Right kidney (tissue), 9 donors: ENCODE measurements at places on chromosomes 2 and 18.
A peak's percentile ranks its signal among the peaks of the same experiment; 100 is the strongest.

- no peak for DNase-seq
Observed at GRCh38 chr2:63096491-63096890, 45.9 kb downstream of the OTX1 start.

GRCh38 chr2:227829337-227829736 is 15.7 kb downstream of the CCL20 start:
- no peak for DNase-seq

DNA sequence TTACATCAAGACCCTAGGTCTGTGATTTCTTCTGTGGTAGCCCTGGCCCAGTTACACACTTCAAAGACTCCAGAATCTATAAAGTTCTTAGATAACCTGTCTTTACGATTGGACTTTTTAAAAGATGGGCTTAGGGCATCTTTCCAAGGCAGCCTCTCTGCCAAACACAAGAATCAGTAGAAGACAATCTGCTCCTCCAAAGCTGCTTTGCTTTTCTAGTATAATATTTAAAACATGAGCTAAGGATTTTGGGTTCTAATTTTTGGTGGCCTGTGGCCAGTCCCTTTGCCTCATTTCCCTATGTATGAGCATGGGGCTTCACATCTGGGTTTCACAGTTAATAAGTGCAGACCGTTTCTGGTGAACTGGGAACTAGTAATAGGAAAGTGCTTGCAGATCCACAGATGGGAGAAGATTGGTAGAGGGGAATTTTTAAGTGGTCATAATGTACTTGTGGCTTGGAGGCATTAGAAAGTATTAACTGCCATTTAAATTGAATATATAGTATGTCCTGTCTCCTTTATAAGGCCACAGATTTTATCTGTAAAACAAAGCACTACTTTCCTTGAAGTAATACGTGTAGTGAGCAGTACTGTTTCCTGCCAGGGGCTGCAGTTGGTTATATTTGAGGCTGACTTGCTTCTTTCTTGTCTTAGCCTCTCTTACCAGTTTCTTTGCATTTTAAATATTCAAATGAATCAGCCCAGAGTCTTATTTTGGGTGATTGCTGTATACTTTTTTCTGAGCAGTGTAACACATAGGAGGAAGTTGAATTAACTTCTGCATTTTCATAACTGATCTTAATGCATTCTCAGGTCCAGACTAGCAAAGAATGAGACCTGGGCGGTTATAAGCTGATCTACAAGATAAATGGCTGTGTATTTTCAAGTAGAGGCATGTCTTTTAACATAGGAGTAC is 1.5 kb downstream of the ARPC2 start:
- DNase-seq, result no peak

DNA sequence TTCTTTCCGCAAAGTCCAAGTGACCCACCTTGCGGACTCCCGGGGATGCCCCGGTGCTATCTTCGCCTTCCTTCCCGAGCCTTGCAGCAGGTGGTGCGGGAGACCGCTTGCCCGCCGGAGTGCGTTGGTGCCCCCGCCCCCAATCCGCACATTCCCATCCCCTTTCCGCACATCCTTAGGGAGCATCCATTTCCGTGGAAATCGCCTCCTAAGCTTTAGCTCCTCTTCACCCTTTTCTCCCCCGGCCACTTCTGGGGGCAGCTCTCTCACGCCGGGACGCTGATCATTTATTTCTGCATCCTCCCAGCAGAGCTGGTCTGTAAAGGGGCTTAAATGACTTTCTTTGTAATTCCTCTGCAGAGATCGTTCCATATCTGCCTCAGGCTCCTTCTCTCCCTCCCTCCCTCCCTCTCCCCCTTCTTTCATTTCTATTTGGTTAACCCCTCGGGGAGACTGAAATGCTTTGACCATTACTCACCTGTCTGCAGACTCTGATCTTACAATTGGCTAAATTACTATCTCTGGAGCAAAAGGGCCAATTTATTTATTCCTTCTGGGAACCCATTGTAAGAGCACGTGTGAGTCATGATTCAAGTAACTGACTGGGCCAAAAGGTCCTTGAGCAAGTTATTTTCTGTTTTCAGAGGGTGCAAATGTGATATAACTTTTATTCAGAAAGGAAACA is 1.3 kb upstream of the LYPD1 start:
- DNase-seq, result no peak

- DNase-seq, result no peak
Observed at GRCh38 chr2:46825939-46826568, 89.6 kb downstream of the MCFD2 start.

DNA sequence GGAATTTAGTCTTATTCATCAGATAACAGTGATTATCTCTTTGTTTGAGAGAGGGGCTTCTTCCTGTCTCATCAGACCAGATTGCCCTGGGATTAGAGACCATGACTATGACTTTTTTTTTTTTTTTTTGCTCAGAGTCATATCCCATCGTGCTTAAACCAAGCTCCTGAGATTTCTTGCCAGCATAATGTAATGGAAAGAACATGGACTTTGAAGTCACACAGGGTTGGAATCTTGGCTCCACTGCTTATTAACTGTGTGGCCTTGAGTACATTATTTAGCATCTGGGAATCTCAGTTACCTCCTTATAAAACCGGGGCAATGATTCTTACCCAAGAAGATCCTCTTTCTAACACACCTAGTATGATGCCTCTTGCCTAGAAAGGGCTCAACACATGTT is 268.3 kb downstream of the DYSF start:
- no peak for DNase-seq

DNA sequence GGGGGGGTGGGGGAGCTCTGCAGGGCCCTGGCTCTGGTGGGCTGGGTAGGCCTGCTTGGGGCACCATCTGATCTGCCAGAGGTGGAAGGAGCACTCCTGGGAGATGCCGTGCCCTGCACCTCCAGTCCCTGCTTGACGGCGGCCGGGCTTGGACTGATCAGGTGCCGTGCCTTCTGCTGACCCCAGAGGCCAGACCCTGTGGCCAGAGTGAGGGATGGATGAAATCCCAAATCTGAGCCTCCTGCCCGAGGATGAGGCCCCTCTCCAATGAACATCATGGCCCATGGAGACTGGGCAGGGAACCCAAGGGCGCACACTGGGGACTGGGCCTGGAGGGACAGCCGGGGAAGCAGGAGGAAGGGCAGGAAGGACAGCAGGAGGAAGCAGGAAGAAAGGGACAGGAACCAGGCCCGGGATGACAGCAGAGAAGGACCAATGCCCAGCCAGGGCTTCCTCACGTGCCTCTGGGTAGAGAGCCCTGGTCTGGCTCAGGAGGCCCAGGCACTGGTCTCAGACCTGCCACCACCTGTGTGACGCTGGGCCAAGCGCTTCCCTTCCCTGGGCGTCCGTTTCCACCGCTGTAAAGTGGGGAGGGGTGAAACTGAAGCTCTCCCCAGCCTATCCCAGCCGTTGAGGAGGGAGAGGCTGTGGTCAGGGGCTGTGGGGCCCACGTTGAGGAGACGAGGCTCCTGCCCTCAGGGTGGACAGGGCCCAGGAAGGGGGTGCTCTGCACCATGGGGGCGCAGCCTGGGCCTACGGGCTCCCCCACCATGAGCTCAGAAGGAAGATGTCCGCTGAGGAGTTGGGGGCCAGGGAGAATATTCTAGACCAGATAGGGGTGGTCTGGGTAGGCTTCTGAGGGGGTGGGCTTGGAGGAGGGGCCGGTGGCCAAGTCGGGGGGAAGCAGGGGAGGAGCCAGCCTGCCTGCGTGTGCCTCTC is 1.0 kb upstream of the GPR35 start:
- no peak for DNase-seq

GRCh38 chr18:48859311-48860268 is 91.2 kb downstream of the SMAD7 start:
- DNase-seq, result peak; percentile 85

- no peak for DNase-seq
Observed at GRCh38 chr18:59360381-59360780, 1.3 kb upstream of the LMAN1 start.

GRCh38 chr2:103166456-103167324 is 404.9 kb downstream of the TMEM182 start:
- no peak for DNase-seq

- no peak for DNase-seq
Observed at GRCh38 chr2:61900281-61900680, 5.2 kb upstream of the COMMD1 start.

GRCh38 chr2:221374234-221374633 is 197.9 kb downstream of the EPHA4 start:
- DNase-seq, result no peak

GRCh38 chr2:111984213-111984604 is 70.9 kb upstream of the TMEM87B start:
- no peak for DNase-seq

DNA sequence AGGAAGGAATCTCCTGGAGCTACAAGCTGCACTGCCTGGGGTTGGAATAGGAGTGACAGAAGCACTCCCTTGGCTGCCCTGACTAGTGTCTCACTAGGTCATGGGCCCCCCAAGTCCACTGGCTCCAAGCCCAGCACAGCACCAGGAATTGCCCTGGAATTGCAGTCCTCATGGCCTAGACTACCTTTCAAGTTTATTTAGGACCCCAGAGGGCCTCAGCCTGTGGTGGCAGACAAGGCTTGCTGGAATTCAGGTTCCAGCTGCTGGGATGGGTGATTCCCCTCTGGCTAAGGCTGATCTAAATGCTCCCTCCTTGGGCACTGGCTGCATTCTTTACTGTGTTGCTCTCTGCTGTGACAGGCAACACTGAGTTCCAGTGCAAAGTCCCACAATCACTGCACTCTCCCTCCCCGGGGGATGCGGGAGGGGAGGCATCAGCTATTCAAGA is 14.0 kb downstream of the STRADB start:
- DNase-seq, result no peak

DNA sequence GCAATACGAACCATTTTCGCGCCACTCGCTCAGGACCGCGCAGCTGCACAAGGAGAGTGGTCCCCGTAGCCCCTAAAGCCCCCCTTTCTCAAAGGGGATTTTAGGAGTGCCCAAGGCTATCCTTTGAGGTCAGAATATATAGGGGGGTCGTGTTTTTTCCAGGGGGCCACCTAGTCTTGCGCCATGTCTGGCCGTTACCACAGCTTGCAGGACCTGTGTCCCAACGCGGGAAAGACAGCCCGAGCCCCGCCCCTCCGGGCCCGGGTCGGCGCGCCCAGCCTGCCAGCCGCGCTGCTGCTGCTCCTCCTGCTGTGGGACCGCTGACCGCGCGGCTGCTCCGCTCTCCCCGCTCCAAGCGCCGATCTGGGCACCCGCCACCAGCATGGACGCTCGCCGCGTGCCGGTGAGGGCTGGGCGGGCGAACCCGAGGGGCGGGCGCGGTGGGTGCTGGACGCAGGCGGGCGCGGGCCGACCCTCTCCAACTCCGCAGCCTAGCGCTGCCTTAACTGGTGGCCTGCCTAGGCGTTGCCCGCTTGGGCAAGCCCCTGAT is at the start of gene CDCA7:
TSS of gene CDCA7 (plus strand) at position 291 of the 550 bp plus-strand sequence. CDS start at position 383, 92 bp downstream.
- peak; percentile 94 for DNase-seq

GRCh38 chr18:14097761-14098160 is 34.5 kb downstream of the ZNF519 start:
- DNase-seq, result no peak

DNA sequence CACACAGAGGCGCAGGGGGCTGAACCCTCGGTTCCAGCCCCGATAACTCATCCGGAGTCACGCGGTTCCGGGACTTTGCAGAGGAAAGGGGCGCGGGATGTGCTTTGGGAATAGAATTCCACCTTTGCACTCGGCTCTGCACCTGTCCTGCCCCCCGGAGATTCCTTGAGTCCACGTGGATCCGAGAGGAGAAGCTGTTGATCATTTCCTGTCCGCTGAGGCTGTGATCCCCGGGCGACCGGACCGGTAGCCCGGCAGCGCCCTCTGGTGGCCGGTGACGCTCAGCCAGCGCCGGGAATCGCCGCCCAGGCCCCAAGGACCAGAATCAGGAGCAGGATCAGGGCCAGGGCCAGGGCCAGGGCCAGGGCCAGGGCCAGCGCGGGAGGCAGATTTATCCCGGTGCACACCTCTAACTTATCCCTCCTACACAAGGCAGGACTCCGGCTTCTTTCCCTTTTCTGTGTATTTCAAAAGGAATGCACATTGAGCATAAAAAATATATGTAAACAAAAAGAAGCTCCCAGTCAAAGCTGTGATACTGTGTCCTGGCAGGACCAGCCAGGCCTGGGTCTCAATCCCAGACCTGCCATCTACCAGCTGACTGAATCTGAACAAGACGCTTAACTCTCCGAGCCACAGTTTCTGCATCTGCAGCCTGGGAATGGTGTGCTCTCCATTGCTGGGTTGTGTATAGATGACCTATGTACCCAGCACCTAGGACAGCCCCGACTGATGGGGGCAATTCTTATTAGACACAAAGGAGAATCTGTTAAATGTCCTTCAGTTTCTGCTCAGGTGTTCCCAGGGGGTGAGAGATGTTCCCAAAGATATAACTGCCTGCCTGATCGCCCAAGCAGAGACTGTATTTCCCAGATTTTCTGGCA is 8.5 kb upstream of the SPATA3 start:
- DNase-seq, result peak; percentile 79

GRCh38 chr18:77481541-77481940 is 231.9 kb downstream of the GALR1 start:
- DNase-seq, result no peak

- DNase-seq, result no peak
Observed at GRCh38 chr2:143125717-143126116, 3.5 kb upstream of the ARHGAP15 start.

DNA sequence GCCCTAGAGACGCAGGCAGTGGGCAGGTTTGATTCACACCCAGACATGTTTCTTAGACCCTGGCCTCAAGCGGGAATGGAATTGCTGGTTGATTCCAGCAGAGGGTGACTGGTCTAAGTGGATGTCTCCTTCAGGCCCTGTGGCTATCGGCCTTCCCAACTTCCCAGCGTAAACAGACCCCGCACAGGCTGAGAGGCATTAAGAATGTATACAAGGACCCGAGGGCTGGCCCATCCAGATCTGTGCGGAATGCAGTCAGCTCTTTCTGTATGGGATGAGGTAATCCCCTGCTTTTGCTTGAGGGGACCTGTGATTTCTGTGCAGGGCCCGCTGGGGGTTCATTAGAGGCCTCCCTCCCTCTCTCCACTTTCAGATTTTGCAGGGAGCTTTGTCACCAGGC is 6.5 kb downstream of the ACKR3 start:
- no peak for DNase-seq

DNA sequence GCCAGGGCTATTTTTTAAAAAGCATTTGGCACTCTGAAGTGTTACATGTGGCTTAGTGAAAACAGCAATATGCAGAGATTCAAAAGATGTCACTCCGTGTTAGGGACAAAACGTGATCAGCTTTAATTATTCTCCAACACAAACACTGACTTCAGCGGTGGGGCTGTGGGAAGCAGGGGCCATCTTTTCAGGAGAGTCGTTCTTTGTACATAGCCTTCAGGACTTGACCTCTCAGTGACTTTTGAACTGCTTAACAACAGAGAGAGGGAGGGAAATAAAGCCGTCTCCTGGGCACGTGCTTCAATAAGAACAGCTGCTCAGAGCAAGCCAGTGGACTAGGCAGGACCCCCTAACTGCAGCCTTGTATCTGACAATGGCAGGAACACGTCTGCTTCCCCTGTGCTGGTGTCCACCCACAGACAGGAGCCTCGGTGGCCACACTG is 95.0 kb upstream of the HDAC4 start:
- no peak for DNase-seq
